Peyer's patch (tissue), 4 donors: ENCODE measurements at places on chromosomes 6 and 20. TPM values are rescaled to one million over a fixed set of nuclear protein-coding genes. Genes with fewer than 3 reads are reported as not detected.

CYP24A1 gene
- total RNA-seq, result not detected

STX11 gene
- total RNA-seq, result 1.6 TPM

NKX2-4 gene
- total RNA-seq, result not detected

DNA sequence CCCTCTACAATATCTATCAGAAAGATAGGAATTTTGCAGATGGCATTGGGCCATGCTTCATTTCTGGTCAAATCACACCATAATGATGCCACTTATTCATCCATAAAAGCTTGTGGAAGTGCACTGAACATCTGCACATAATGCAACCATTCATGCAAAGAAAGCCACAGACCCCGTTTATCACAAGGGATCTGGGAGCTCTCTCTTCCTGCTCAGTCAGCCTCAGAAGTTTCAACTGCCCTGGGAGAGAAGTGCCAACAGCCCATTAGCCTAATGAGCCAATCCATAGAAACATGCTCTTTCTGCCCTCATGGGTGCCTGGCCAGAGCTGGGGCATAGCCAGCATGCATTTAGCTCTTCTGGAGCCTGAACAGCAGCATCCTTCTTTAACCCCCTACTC, 85.8 kb downstream of the SLC35F1 start:
- no peak for DNase-seq

- peak; percentile 61 for DNase-seq
Measured at GRCh38 chr6:33794910-33795623, 6.1 kb upstream of the LEMD2 start.

DNA sequence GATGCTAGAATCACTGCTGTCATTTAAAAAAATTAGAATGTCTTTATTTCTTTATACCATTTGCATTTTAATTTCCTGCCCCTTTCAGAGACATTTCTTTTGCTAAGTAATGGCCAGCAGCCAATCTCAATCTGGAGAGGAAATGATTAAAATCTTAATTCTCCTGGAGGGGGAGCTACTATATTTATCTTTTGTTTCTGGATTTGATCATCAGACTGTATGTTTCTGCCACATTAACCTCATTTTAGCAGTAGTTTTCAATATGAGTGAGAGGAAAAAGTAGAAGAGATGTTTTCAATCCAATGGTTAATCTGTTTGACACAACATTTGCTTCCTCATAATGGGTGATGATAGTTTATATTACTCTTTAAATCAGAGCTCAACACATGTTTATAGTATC, 138.0 kb downstream of the FUT9 start:
- DNase-seq, result no peak

DNA sequence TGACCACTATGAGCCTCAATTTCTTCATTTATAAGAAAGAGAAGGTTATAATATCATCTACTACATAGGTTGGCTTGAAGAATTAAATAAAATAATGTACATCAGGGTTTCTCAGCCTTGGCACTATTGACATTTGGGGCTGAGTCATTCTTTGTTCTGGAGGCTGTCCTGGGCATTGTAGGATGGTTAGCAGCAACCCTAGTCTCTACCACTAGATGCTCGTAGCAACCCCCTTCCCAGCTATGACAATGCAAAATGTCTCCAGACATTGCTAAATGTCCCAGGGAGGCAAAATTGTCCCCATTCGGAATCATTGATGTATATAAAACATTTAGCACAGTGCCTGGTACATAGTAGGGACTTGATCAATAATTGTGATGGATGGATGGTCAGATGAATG, 152.1 kb downstream of the KHDC1L start:
- no peak for DNase-seq
